ENCODE measurements at places on chromosomes 3 and 15.
A peak's percentile ranks its signal among the peaks of the same experiment; 100 is the strongest.

DNA sequence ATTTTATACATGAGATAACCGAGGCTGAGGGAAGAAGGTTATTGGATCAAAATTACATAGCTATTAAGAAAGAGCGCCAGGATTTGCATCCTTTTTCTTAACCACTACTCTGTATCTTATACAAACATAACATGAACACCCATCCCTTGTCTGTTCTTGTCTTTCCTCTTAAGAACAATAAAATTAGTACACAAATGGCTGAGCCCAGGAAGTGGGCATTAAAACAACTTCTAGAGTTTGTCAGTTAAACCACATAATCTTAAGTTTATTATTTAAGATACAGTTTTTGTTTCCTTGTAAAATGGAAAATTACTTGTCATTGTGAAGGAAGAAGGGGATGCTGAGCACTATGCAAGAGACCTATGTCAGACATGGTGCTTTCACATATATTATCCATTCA is 48.9 kb upstream of the PPIB start:
- no peak for DNase-seq

DNA sequence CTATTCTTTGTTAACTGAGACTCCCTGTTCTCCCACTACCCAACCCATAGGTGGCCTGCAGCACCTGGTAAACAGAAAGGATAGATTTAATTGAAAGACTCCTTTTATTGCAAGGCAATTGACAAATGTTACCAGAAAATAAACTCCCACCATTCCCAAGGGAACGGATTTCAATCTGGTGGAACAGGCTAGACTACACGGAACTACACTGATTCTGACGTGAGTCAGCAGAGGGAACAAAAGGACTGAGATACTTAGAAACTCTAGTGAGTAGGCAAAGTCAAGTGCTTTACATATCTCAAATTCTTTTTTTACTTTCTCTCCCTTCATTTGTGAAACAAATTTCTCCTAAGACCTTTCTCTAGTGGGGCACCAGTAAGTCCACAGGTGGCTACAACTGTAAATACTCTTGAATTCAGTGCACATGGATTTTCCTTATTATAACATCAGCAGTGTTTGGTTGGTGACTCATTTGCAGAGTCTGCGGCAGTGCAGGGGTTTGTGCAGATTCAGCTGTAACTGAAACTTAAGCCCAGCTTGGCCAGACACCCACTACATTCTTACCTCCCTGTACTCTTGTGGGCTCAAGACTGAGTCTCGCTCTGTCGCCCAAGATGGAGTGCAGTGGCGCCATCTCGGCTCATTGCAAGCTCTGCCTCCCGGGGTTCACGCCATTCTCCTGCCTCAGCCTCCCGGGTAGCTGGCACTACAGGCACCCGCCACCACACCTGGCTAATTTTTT is 34.3 kb upstream of the PLSCR2 start:
- no peak for DNase-seq

- no peak for DNase-seq
Measured at GRCh38 chr15:49187549-49188245, 17.6 kb downstream of the GALK2 start.

- DNase-seq: no peak
Measured at GRCh38 chr3:15287565-15288330, 44.6 kb downstream of the SH3BP5 start.

GRCh38 chr15:53197426-53197839 is 407.3 kb upstream of the ONECUT1 start:
- peak; percentile 87 for DNase-seq

- peak; percentile 75 for DNase-seq
Measured at GRCh38 chr3:159266779-159267178, 464.9 kb downstream of the MFSD1 start.

GRCh38 chr3:133887803-133888703 is 7.6 kb downstream of the RAB6B start:
- no peak for DNase-seq

DNA sequence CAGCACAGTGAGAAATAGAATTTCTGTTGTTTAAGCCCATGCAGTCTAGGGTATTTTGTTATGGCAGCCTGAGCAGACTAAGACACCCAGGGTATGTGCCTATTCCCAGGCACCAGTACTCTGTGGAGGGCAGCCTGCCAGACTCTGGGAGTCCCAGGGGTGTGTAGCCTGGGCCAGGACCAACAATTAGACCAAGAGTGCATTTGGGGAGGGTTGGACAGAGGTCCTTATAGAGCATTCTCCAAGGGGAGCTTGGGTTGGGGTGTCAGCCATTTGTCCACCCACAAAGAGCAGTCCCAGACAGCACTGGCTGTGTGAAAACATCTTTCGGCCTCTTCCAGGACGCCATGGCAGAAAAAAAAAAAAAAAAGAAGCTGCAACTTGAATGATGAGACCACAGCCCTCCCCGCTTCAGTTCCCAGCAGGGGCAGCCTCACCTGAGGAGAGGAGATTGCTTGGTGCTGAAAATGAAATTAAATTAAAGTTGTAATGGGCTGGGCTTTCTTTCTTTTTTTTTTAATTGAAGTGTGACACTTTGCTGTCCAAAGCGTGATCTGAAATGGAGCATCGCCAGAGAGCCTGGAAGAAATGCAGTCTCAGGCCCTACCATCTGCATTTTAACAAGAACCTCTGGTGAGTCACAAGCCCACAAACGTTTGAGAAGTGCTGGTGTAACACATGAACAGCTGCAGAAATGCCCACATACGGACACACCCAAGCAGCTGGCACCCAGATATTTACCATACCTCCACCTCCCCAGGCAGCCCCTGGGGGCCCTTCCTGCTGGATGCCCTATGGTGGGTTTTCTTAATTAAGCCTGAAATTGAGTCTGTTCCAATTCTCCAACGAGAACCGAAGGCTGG is 21.3 kb upstream of the CAV3 start:
- DNase-seq: no peak

- DNase-seq: no peak
Measured at GRCh38 chr15:28128031-28128430, 28.9 kb upstream of the OCA2 start.

GRCh38 chr3:26307787-26308186 is 314.8 kb upstream of the LRRC3B start:
- DNase-seq: no peak

DNA sequence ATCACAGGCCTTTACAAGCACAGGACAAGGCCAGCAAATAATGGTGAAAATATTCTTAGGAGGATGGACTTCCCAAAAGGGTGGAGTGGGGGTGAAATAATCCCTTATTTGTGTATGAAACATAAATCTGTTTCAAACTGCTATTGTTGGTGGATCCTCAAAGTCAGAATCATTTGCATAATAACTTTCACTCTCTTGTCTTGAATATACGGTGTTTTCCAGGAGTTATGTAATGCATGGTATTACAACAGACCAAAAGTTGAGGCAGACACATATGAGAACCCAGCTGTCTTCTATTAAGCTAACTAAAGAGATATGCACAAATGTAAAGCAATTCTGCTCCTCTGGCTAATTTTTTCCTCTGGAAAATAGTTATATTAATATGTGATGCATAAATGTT is 57.7 kb downstream of the PRTG start:
- DNase-seq: no peak

DNA sequence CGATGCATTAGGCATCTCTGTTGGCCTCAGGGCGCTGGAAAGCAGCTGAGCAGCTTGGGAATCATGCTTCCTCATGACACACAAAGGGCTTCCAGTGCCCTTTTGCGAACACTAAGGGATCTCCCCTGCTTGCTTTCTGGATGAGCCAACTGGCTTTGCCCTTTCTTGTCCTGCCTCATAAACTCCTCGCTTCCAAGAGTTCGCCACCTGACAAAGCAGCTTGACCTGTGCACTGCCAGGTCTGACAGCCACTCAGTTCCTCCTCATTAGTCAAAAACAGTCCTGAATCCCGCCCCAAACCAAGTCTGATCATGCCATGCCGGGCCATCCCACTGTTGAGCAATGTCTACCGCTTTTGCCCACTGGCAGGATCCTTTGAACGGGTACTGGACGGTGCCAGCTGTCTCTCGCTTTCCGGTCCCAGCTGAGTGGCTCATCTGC is 265.4 kb upstream of the LYSMD4 start:
- DNase-seq: no peak

- no peak for DNase-seq
Measured at GRCh38 chr3:141789281-141789680, 26.1 kb downstream of the GRK7 start.

DNA sequence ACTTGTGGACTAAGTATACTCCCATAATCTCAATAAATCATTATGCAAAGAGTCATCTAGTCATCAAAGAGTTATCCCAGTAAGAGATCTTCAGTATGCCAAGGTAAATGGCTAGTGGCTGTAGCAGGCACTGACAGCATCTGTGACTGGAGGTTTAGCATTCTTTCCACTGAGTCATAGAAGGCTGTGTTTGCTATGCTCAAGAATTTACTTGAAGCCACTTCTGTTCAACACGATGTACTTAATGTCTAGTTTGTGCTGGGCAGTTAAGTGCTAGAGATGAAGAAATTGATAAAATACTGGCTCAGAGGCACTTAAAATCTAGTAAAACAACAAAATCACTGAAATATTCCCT is 13.0 kb downstream of the ZBED2 start:
- no peak for DNase-seq

DNA sequence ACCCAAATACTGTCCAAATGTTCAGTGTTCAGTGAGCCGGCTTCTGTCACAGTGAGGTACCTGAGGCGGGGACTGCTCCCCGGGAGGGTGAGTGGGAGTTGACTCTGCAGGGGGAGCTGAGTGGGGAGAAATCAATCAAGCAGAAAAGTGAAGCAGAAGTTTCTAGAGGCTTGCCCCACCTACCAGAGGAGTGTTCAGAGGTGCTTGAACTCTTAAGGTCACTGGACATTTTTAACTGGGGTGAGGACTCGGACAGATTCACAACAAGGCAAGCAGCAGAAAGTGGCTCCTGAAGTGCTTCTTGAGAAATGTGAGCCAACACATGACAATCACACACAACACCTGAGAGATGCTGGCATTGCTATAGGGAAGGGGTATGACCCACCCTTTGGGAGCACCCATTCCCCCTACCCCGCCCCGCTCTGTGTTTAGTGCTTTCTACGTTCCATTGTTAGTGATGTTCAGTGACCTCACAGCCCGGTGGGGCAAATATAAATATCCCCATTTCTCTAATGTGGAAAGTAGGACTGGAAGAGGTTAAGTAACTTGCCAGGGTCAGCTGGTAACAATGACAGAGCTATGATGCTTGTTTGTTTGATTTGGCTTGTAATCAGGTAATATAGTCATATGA is 48.6 kb upstream of the AKAP13 start:
- DNase-seq: no peak

GRCh38 chr15:91521548-91521947 is 332.0 kb upstream of the SLCO3A1 start:
- no peak for DNase-seq

DNA sequence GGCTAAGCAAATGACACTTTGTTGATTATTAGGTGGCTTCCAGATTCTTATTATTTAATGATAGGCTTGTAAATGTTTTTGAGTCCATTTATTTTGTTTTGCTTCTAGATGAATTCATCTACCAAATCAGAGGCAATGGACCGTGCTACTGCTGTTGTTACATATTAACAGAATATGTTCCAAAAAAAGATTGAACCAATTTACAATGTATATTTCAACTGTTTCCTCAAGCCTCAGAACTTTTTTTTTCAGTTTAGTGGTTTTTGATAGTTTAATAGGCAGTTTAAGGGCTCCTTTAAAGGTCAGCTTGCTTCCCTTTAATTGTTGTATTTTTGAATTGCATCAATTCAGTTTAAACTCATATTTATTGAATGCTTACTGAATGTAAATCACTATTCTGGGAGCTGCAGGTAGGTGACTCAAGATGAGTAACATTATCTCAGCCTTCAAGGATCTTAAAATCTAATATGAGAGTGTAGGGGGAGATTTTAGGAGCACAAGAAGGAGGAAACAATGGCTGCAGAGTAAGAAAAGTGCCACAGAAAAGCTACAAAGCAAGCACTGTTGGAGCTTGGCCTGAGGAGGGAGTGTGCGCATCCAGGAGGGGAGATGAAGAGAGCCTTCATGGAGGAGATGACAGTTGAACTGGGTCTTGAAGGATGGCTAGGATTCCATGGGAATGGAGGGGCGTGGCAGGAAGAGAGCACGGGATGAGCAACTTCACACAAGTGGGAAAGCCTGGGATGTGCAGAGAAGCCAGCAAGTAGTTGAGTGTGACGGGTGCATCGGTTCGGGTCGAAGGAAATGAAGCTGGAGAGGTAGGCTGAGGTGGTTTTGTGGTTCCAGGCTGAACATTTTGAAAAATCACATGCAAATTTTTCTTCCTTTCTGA is 14.7 kb downstream of the MAP2K1 start:
- peak; percentile 37 for DNase-seq

- no peak for DNase-seq
Measured at GRCh38 chr3:31106912-31107311, 212.5 kb upstream of the GADL1 start.

DNA sequence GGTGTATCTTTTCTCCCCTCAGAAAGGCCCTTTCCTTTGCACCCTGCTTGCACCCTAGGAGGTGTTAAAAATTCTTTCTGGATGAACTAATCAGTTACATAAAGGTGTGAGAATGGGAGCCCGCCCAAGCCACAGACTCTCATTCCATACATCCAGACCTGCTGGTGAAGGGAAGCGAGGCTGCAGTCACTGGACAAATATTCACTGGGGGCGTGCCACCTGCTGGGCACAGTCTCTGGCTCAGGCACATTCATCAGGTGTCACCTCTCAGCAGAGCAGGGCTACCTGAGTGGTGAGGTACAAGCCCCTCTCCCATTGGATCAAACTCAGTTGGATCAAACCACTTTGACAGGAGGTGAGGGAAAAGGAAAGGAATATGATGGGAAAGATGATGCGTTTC is 52.0 kb downstream of the NTRK3 start:
- no peak for DNase-seq

GRCh38 chr3:20422391-20422790 is 236.4 kb upstream of the SGO1 start:
- no peak for DNase-seq

- DNase-seq: no peak
Measured at GRCh38 chr3:173780067-173780466, 382.5 kb downstream of the NLGN1 start.

DNA sequence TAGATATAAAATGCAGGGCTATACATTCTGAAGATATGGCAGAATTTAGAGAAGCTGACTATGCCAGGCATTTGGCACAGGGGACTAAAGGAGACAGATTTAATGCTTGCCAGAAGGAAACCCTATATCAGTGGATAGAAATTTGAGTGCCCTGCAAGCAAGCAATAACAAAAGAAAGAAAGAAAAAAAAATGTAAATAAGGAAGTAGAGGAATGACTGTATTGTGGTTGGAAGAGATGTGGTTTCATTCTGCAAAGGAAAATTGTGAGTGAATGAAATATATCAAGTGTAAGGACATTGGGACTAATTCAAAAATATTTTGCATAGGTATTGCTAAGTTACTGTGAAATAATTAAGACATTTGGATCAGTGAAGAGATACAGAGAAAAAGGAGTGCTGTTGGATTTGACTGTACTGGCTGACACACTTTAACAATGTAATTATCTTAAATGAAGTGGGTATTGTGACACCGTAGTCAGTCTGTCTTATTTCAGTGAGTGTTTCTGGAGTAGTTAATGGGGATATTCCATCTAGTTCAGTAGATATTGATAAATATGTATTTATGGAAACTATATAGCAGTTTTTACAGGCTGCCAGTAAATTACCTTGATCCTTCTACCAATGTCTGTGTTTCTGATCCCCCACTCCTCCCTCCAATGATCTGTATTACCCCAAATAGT is 418.2 kb downstream of the CNTN4 start:
- no peak for DNase-seq
